Fibroblast of skin of right biceps (primary cell): ENCODE measurements at places on chromosomes 7 and 10.

DNA sequence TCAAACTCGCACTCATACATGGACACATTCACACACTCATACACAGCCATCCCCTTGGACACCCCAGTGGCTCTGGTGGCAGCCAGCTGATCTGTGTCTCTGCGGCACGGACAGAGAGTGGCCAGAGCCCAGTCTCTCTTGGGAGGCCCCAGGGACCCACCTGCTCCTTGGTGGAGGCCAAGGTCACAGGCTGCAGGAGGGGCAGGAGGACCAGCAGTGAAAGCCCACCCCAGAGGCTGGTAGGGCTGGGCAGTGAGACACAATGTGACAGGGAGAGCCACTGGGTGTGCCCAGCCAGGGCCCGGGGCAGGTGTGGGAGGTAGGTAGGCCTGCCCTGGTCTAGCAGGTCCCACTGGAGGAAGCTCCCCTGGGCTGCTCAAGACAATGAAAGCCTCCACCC lies 18.5 kb downstream of the SHH start:
- DNase-seq: no peak

DNA sequence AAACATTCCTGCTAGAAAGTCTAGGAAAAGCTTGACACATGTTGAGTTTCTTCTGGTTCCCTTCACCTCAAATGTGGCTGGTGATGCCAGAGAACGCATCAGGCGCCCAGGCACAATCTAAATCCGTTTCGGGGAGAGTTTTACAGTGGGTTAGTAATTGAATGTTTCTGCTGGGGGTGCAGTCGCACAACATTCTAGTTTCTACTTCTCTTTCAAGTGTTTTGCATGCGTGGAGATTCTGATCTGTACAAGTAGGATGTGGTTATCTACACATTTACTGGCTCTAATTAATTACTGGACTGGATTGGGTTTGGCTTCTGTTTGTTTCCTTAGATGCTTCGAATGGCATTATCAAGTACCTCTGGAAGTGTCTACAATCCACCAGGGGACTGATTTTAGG lies 173.8 kb downstream of the TMEM26 start:
- DNase-seq: no peak

- no peak for DNase-seq
These were observed 2.1 kb downstream of the ETV1 start for GRCh38 chr7:13987395-13987794.

GRCh38 chr7:123666492-123666891 lies 10.8 kb downstream of the LMOD2 start:
- DNase-seq: no peak

DNA sequence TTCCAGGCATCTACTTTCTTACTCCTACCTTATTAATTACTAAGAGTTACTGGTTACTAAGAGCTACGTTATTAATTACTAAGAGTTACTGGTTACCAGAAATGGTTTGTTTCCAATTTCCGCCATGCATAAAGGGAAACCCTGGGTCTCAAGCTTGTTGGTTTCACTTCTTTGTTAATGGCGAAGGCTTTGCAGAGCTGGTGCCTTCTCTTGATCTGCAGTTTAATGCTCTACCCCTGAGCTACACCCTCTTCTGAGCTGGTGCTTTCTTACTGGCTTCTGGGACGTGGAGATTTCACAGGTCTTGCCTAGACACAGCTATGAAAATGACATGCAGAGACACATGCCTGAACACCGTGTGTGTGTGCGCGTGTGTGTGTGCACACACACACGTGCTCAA lies 560 bp downstream of the CPA4 start:
- peak; percentile 11 for DNase-seq
